Left lobe of liver (tissue), 2 donors: ENCODE measurements at places on chromosomes 1 and 21.

GRCh38 chr1:22709891-22710700 is 543 bp upstream of the EPHB2 start:
- peak; percentile 78 for DNase-seq

DNA sequence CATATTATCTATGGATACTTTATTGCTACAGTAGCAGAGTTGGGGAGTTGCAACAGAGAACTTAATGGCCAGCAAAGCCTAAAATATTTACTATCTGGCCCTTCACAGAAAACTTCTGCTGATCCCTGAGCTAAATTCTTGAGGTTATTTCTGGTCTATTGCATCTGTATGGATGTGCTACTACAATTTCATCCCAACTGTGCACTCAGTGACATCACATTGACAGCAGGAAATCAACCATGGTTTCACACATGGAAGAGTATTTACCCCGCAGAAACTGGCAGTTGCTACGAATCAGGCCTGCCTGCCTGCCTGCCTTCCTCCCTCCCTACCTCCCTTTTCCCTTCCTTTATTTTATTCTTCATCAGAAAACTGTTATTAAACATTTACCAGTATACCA is 12.1 kb downstream of the CLCA2 start:
- DNase-seq: no peak

DNA sequence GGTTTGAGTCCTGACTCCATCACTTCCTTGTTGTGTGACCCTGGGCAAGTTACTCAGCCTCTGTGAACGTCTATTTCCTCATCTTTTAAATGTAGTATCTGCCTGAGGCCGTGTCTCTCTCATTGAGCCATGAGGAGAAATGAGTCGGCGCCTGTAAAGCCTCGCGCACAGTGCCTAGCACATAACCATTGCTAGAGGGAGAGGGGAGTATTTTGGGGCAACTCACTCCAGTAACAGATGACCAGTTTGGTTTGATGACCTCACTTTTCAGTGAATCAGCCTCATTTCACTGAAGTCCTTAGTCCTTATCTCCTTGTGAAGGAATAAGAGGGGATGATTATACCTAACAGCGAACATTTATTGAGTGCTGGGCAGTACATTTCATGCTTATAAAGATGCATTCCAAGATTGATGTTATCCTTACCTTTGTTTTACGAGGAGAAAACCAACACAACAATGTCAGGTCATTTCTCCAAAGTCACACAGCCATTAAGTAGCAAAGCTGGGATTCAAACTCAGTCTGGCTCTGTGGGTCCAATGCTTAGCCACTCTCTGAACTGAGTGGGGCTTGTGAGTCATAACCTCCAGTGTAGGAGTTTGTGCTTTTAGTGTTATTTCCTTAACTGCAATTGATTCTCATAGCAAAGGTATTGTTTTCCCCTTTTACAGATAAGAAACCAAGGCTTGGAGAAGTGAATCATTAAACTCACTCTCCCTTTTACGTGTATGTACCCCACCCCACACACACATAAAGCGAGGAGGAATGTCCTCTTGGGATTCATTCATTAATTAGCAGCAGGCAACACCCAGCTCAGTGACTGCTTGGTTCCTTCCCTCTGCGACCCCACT is 25.9 kb downstream of the KCNC4 start:
- DNase-seq: no peak

GRCh38 chr1:227197064-227197463 is 121.2 kb downstream of the CDC42BPA start:
- no peak for DNase-seq

- DNase-seq: no peak
Measured at GRCh38 chr1:178774263-178774662, 49.2 kb downstream of the RALGPS2 start.

DNA sequence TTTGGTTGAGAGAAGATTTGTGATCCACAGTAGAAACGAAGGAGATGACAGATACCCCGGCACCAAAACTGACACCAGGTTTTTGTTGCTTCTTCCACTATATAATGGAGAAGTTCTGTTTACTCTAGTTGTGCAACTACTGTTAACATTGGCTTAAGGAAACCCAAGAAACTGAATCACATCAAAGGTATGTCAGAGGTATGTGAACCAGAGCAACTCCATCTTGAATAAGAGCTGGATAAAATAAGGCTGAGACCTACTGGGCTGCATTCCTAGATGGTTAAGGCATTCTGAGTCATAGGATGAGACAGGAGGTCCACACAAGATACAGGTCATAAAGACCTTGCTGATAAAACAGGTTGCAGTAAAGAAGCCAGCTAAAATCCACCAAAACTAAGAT is 173.7 kb upstream of the CAMK1G start:
- DNase-seq: no peak

DNA sequence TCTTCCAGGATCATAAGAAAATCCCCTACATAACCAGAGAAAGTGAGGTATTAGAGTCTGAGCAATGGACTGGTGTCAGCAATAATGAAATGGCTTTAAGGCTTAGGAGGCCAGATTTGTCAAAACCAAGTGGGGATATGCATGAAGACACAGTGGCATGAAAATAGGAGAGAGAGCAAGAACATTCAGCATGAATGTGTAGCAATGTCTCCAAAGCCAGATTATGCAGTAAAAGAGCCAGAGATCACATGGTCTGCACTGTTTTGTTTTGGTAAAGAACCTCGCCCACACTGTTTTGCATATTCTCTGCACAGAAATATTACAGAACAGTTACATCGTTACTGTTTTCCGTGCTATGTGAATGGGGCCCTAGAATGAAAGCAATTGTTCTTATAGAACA is 589.4 kb downstream of the PLPP3 start:
- no peak for DNase-seq

- DNase-seq: no peak
Measured at GRCh38 chr1:67748630-67749029, 63.6 kb downstream of the GADD45A start.

DNA sequence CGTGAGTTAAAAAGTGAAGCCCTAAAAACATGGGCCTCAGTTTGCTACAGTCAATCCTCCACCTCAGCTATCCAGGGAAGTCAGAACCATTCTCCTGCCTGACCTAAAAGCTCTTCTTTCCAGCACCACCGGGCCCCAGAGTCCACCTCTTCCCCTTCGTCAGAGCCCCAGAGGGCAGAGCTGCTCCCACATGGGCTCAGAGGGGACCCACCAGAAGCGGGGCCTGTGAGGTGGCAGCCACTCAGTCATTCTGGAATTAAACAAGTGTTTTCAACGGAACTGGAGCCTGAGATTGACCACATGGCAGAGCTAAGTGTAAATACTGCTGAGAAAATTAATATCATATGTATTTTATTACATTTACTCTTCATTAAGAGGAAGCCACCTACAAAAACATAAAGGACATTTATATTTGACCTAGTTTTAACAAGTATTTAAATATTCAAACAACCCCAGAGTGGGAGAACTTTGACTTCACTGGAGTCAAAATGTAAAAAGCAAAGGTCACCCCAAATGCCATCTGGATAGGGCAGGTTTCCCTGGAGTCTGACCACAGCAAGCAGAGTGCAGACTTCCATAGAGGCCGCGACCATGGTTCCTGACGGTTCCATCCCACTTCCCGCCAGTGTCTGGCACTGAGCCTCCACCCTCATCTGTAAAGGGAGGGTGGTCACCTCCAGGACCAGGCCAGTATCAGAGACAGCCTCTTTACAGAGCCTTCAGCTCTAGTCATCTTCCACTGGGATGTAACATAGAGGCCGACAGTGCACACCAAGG is 1.8 kb downstream of the SUMO3 start:
- DNase-seq: no peak

GRCh38 chr21:41976611-41977010 is 22.8 kb upstream of the C2CD2 start:
- DNase-seq: no peak

- no peak for DNase-seq
Measured at GRCh38 chr21:34582506-34583150, 32.3 kb downstream of the RCAN1 start.

GRCh38 chr1:81811757-81812371 is 11.1 kb downstream of the ADGRL2 start:
- DNase-seq: no peak

DNA sequence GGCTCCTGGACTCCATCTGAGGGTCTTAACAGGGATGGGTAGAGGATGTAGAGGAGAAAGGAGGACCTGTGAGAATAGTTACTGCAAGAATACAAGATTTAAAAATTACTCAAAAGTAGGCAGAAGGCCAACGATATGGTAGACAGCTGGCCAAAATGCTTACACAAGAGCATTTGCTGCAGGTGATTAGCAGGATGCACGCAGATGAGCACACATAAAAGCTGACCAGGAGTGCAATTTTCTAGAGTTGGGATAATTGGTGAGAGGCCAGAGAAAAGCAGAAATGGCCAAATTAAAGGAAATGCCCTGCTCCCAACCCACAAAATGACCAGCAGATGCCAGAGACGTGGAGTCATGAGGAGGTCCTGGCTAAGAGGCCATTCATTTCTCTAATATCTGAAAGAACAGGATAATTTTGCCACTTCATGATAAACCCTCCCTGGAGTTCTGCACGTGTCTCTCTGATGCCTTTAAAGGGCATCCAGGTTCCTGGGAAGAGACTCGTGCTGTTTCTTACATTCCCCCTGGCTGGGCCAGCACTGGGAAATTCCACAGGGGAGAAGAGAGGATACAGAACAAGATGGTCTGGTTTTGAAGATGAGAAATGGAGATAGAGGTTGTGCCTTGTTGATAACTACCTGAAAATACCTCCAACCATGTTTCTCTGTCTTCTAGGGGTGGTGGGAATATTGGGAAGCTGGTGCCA is 62.3 kb upstream of the KCNA3 start:
- no peak for DNase-seq

GRCh38 chr1:21852282-21853130 is 40.4 kb downstream of the LDLRAD2 start:
- DNase-seq: no peak

- DNase-seq: no peak
Measured at GRCh38 chr1:38102636-38103035, 56.0 kb upstream of the POU3F1 start.

GRCh38 chr1:202283379-202283844 is 58.3 kb downstream of the UBE2T start:
- no peak for DNase-seq

- DNase-seq: peak; percentile 65
Measured at GRCh38 chr1:112358798-112359408, 37.1 kb upstream of the CTTNBP2NL start.

DNA sequence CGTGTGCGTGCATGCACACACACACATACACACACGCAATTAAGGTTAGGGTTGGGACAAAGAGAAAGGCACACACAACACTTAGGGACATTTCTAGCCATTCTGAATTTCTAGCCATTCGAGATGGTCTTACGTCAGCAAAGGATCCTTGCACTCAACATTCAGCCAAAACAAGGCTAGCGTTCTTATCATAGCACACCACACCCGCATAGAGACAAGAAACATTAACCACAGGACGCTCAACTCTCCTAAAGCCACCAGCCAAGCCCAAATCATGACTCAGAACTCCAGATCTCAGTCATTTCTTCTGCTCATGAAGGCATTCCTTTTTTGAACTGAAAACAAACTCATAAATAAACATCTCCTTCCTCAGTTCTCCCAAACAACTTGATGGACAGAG is 106.8 kb downstream of the LMO4 start:
- no peak for DNase-seq

GRCh38 chr1:230865062-230865817 is 3.1 kb downstream of the C1orf198 start:
- DNase-seq: no peak

GRCh38 chr1:200180821-200181220 is 153.3 kb downstream of the NR5A2 start:
- DNase-seq: peak; percentile 75

- peak; percentile 74 for DNase-seq
Measured at GRCh38 chr1:22347854-22348760, 103.5 kb upstream of the ZBTB40 start.

- DNase-seq: peak; percentile 96
Measured at GRCh38 chr1:91885716-91886506, at the start of gene TGFBR3. Gene TGFBR3, minus strand, starts transcription at chr1:91886151. Its CDS starts 24,620 bp downstream, at chr1:91861531.

- DNase-seq: no peak
Measured at GRCh38 chr1:215669806-215670491, 102.8 kb downstream of the KCTD3 start.

- DNase-seq: peak; percentile 33
Measured at GRCh38 chr1:235025422-235025984, 103.1 kb downstream of the TOMM20 start.

DNA sequence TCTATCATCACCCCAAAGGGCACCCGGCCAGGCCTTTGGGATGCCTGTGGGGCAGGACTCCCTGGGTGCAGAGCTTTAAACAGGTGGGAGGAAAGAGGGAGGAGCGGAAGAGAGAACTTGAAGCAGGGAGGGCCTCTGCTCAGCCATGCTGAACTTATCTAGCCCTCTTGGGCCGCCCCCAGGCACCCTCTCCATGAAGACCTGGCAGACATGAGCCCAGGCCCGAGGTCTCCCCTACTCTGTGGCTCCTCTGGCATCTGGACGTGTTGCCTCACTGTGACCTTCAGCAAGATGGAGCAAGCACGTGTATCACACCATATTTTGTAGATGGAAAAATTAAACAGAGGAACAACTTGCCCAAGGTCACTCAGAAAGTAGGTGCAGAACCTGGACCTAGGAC is 711.4 kb downstream of the MATN1 start:
- no peak for DNase-seq

DNA sequence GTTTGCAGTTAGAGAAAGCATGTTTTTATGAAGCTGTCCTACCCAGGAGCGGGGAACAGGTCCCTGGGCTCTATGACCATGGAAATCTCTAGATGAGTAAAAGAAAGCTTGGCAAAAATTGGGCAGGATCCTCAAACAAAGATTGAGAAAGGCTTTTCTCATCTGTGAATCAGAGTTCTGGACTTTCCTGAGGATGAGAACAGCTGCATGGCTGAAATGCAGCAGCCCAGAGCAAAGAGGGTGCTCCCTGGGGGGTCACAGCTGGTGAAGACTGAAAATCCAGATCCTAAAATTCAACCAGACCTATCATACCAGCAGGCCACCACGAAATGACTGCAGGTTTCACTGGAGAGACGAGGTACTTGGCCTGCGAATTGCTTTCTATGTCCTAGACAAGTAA is 65.7 kb upstream of the APP start:
- DNase-seq: no peak

DNA sequence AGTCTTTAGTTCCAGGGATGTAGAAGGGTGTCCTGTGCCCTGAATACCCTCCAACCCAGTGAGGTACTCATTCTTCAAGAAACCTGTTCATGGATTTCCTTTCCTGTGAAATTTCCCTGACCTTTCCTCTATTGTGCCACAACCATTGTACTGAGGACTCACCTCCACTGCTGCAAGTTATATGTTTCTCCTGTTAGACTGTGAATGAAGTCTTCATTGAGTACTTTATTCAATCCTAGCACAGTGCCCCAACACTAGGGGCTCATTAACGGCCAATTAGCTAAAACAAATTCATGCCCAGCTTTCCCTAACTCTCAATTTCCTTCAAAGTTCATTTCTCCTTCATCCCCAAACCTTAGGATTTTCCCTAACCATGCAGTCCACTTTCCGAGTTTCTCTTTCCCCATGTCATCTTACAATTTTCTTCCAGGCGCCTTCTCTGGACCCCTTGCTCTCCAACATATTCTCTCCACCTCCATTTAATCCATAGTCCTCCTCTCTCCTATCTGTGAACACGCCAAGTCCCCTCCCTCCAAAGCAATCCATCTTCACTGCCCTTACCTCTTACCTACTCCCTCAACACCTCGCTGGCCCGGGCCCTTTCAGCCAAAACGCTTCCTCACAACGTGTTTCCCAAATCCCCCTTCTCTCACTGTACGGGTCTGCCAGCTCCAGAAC is 1.3 kb downstream of the TRIM33 start:
- no peak for DNase-seq
